ENCODE measurements at places on chromosomes 5 and 9. TPM values are rescaled to one million over a fixed set of nuclear protein-coding genes. Genes with fewer than 3 reads are reported as not detected.

Gene HRCT1
- not detected for total RNA-seq

Gene BHMT2
- not detected for total RNA-seq

Gene ACTL7B
- total RNA-seq = not detected

DNA sequence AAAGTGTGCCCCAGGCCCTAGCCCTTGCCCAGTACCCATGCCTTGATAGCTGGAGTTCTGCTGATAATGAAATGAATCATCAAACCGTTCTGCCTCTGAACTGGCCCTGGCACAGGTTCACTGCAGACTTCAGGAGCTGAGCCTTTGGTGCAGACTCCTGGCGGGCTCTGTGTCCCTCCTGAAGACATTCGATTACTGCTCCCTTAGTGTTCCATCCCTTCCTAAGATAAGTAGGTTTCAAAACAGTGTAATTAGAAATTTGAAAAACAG is 97.2 kb downstream of the MVB12B start:
- no peak overlapping the region for H3K27ac ChIP-seq
- peaks cover 43% of the 10 kb centered on the region for H3K27me3 ChIP-seq
- H3K36me3 ChIP-seq = no peaks in the 10 kb centered on the region
- no peak for DNase-seq
- H3K4me1 ChIP-seq = peaks cover 12% of the 10 kb centered on the region

DNA sequence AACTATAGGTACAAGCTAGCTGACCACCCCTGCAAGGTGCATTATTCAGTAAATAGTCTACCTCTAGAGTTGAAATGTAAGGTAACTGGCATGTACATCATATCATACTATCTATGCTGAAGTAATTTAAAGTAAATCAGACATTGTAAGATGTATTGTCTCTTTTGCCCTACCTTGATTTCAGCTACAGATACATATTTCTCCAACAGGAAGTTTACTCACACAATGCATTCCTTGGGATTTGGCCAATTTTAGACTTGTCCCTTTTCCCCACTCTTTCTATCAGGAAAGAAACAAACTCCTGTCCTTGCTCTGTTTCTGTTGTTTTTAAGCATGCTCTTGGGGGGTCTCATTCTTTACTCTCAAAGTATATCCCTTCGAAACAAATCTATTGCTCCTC is 58.5 kb upstream of the TSLP start:
- H3K4me1 ChIP-seq = no peaks in the 10 kb centered on the region
- no peak overlapping the region for H3K27ac ChIP-seq
- H3K4me3 ChIP-seq = no peak overlapping the region
- DNase-seq = no peak
- H3K27me3 ChIP-seq = peaks cover 5% of the 10 kb centered on the region
- no peaks in the 10 kb centered on the region for H3K36me3 ChIP-seq

All from activated T-helper 2 cell treated with anti-CD3 and anti-CD28 coated beads, Interferon-gamma antibody, Interleukin-2, Interleukin-4, amounts not matched to agents 10 μg/mL and 5 μg/mL and 100 μg/mL, durations not matched to agents 14 hours and 24 hours and 36 hours (primary cell).